ENCODE measurements at places on chromosomes 12 and 14. TPM values are rescaled to one million over a fixed set of nuclear protein-coding genes. Genes with fewer than 3 reads are reported as not detected.

SETD3 gene
- total RNA-seq = 38.4 TPM

ANO2 gene
- total RNA-seq = 84.1 TPM

ENDOU gene
- under 0.01 TPM for total RNA-seq

C14orf132 gene
- total RNA-seq = 1.3 TPM

RNF34 gene
- 116 TPM for total RNA-seq

SLC10A1 gene
- total RNA-seq = not detected
